NCI-H1105 treated with DMSO at 0.1 percent for 48 hours (cell line): ENCODE measurements at places on chromosomes 1 and 21.
A peak's percentile ranks its signal among the peaks of the same experiment; 100 is the strongest.

DNA sequence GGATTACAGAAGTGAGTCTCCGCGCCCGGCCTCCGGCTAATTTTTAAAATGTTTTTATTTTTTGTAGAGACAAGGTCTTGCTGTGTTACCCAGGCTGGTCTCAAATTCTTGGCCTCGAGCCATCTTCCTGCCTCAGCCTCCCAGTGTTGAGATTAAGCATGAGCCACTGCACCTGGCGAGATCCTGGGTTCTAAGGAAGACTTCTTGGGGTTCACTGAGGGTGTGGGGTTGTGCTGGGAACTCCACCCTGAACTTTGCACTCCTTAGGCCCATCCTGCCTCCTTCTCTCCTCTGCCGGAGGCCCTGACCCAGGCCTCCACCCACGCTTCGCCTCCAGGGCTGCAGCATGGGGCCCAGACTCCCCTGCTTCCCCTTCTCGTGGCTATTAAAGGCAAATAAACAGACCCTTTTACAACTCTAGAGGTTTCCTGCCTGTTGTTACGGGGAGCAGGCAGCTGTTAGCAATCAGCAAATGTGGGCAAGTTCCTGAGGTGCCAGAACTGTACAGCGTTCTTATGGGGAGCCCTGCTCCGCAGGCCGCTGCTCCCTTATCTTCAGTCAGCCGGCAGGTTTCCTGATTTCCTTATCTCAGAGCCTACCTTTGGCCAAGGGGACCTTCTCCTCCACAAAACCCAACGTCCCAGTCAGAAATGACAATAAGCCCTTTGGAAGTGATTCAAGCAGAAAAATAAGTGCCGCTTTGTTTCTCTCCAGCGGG is 41.0 kb upstream of the LIN9 start:
- no peak for DNase-seq

GRCh38 chr1:207494171-207494570 is 1.8 kb upstream of the CR1 start:
- no peak for DNase-seq

- no peak for DNase-seq
Observed at GRCh38 chr1:231214918-231215680, 25.9 kb upstream of the GNPAT start.

- no peak for DNase-seq
Observed at GRCh38 chr21:28655471-28655870, 337.2 kb downstream of the LTN1 start.

GRCh38 chr1:15246960-15247614 is at the start of gene FHAD1:
Gene FHAD1 (plus strand): TSS chr1:15247223. CDS start chr1:15251785, 4,562 bp downstream.
- DNase-seq = peak; percentile 72

- no peak for DNase-seq
Observed at GRCh38 chr1:238061967-238062613, 171.4 kb upstream of the ZP4 start.

DNA sequence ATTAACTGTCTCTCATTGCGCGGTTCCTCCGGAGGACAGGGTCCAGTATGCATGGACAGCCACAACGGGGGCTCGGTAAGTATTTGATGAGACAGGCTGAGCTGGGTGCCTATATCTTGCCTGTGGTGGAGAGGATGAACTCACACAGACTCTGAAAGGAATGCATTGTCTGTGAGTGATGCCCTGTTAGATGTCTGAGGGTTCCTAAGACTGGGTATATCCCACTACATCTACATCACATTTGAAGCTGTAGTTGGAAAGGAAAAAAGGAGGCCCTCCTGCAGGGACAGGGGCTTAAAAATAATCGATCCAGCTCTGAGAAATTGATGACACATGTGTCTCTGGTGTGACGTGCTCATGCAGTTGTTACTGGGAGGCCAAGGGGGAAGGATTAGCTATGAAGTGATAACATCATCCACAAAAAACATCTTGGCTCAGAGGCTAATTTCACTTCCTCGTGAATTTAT is 1.9 kb downstream of the ADARB1 start:
- no peak for DNase-seq

DNA sequence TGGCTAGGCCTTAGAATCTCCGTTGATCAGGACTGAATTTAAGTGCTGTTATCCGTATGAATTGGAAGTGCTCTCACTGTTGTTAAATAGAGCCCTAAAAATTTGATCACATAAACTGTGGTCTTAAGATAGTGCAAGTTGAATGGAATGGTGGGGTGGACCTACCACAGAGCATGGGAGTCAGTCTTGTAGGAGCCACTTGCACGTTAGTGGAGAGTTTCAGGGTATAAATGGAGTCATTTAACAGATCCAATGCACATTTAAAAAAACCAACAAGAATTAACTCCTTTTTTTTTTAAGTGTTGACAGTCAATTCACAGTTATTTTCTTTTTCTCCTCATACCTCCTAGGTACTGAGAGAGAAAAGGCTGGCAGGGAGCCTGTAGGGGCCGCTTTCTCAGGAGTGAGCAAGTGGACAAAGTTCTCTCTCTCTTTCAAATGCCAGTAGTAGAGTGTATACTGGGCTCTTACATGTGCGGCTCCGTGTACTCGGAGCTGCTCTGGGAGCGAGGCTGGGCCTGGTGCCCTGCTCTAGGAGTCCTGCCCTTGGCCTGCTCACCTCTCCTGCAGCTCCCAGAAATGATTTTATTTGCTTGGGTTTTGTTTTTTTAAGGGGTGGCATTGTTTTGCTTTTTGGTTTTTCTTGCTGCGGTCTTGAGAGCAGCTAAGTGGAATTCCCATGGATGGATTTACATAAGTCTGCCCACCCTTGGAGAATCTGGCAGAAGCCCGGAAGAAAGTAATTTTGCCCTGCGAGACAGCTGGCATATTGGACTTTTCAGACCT is 91.3 kb downstream of the ATP5PO start:
- no peak for DNase-seq

GRCh38 chr21:27067226-27067625 is 100.3 kb upstream of the ADAMTS5 start:
- DNase-seq = no peak

- no peak for DNase-seq
Observed at GRCh38 chr1:27237112-27237511, 2.7 kb downstream of the WDTC1 start.

- no peak for DNase-seq
Observed at GRCh38 chr1:1629430-1630190, 2.4 kb upstream of the MMP23B start.

DNA sequence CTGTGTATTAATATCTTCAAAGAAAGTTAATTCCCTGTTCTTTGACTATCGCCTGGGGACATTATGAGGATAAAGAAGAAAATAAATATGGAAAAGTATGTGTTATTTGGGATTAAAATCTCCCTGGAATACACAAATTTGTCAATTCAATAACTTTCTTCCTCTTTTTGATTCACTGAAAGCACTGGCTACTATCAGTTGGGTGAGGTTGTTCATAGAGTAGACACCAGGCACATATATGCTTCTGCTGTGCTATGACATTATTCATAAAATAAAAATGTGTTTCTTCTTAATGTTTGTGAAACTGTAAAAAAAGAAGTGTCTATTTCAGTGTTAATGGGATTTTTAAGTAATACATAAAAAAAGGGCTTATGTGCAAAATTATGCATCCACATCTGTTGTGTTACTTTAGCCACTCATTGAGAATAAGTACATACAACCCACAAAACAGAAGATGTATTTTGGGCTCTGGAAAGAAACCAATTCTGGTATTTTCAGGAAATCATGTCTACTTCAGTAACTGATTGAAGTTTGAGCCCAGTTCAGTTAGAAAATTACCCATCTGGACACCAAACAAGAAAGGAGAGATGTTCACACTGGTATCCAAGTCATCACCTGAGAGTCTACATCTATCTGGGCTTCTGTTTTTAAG is 169.4 kb downstream of the GABPA start:
- no peak for DNase-seq

DNA sequence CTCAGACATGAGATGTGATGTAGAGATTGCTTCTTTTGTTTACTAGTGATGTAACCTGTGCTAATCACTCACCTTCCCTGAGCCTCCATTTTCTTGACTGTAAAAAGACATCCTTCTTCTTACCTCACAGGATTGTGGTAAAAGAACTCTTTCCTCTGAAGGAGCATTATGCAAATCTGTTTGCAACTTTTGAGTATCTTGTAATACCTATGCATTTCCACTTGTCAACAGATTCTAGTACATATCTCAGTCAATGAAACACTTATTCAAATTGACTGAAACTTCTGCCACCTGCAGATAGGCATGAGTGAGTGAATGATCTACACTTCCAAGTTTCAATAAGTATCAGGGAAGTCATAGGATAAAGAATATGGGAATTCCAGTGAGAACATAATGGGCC is 174.7 kb downstream of the HHIPL2 start:
- no peak for DNase-seq

GRCh38 chr1:219883400-219884332 is 44.7 kb downstream of the SLC30A10 start:
- no peak for DNase-seq

DNA sequence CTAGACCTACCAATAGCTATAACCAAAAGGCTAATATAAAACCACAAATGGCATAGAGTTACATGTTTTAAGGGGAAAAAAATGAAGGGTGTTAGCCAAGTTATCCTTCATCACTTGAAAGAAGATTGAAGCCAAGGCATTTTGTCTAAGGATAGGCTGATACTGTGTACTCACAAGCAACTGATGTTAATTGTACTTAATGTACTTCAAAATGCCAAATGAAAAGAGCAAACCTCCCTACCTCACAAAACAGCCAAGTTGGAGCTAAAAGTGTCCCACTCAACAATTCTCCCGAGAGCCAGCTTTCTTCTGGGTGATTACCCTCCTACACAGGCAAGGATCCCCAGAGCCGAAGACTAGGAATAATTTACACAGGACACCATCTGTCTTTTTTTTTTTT is 4.4 kb upstream of the IGSF3 start:
- DNase-seq = no peak

- DNase-seq = no peak
Observed at GRCh38 chr1:27071049-27071416, 58.4 kb upstream of the TENT5B start.

GRCh38 chr1:206719169-206719839 is 34.6 kb downstream of the MAPKAPK2 start:
- DNase-seq = no peak

- no peak for DNase-seq
Observed at GRCh38 chr1:153444078-153444477, 16.4 kb downstream of the S100A7 start.

- DNase-seq = no peak
Observed at GRCh38 chr1:232404981-232405731, 224.8 kb downstream of the SIPA1L2 start.

GRCh38 chr1:218718206-218718605 is 373.1 kb downstream of the TGFB2 start:
- no peak for DNase-seq

GRCh38 chr1:87599569-87599968 is 270.9 kb downstream of the LMO4 start:
- DNase-seq = no peak

GRCh38 chr1:208540724-208541123 is 296.5 kb upstream of the PLXNA2 start:
- DNase-seq = no peak

DNA sequence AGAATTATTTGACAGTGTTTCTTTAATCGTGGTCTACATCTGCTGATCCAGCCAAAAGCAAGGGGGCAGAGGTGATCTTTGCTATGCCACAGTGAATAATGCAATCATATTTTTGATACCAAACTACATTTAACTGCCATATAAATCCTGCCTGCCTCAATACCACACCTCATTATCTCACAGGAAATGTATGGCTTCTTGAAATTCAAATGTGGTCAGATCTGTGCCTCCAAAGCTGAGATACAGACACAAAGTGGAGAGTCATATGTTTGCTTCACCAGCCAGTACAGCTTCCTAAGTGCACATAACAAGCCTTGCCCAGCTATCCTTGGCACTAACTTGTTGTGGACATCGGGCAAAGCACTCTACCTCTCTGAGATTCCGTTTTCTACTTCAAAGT is 250.0 kb upstream of the NFIA start:
- DNase-seq = no peak
